Stimulated activated effector memory CD8-positive, alpha-beta T cell treated with anti-CD3 and anti-CD28 coated beads, Interleukin-12 subunit alpha, Interleukin-12 subunit beta, amount 100 ng/mL, for 72 hours (primary cell): ENCODE measurements at places on chromosomes 16 and 17.

- no peak for DNase-seq
These were observed 10.1 kb upstream of the ACSM2A start for GRCh38 chr16:20441191-20441590.

- DNase-seq: no peak
These were observed 47.9 kb upstream of the NKD1 start for GRCh38 chr16:50500171-50500874.

GRCh38 chr16:2056681-2057407, 9.1 kb downstream of the TSC2 start:
- DNase-seq: no peak

GRCh38 chr16:78607465-78607864, 508.0 kb downstream of the WWOX start:
- no peak for DNase-seq

DNA sequence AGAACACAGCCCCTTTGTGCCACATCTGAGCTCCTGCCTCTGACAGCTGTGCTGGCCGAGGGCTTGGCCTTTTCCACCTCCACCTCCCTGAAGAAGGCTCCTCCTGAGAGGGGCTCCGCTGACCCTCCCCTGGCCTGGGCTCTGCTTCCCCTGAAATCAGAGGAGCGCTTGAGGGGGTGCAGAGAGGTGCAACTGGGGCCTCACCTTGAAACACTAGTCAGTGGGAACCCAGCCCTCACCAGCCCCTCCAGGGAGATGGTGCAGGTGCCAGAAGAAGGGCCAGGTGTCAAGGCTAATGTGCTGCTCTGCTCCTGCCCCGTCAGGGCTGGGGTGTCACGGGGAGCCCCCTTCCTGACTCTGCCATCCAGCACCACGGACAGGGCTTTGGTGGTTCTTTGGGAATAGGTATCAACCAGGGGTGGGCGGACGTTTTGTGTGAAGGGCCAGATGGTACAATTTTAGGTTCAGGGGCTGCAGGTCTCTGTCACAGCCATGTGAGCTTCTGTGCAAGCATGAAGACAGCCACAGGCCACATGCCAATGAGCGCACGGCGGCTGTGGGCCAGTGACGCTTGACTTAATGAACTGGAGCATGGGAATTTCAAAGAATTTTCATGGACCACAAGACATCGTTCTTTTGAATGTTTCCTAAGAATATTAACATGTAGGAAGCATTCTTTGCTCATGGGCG, 2.1 kb upstream of the ZG16B start:
- DNase-seq: no peak

- peak; percentile 69 for DNase-seq
These were observed 943 bp downstream of the CNTROB start for GRCh38 chr17:7932949-7933348.

- DNase-seq: no peak
These were observed 13.4 kb upstream of the IRF8 start for GRCh38 chr16:85885537-85885936.

GRCh38 chr17:69856946-69857345, 218.1 kb upstream of the KCNJ16 start:
- DNase-seq: no peak

DNA sequence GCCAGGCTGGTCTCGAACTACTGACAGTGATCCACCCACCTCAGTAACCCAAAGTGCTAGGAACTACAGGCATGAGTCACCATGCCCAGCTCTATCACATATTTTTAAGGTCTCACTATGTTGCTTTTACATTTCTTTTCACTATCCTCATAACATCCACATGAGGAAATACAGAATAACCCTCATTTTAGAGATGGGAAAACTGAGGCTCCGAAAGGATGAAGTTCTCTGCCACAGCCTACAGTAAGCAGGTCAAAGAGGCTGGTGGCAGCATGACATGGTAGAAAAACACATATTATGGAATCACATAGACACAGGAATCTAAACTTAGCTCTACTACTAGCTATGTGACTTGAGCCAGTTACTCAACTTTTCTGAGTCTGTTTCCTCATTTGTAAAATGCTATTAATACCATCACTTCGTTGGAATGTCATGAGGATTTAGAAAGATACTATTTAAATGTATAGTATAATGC, 32.2 kb downstream of the APPBP2 start:
- DNase-seq: no peak

DNA sequence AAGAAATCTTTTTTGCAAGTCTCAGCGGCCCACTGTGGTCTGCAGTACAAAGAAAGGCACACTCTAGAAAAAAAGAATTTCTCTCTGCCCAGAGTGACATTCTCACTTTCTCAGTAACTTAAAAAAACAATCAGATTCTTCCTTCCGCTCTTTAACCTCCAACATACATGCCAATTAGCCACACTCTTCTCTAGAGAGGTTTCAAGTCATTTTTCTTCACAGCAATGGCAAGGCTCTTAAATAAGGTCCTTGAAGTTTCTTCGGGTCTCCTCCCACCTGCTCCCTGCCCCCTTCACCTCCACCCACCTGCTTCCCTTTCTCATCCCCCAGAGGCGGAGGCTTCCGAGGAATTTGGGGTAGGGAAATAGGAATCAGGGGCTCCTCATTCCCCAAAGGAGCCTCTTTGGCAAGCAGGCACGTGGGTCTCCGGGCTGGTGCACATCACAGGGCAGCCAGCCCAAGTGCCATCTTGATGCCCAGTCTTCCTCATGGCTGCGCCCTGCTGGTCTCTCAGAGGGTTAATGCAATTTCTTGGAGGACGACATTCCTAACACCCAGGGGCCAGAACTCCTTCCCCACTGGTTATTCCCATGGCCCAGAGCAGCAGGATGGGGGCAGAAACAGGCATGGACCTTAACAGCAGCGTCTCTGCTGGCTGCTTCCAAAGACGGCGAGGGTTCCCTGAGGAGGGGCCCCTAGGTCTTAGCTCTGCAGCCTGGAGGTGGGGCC, 855 bp upstream of the MEOX1 start:
- DNase-seq: no peak

- DNase-seq: no peak
These were observed 432 bp upstream of the SLC46A1 start for GRCh38 chr17:28406473-28406814.

DNA sequence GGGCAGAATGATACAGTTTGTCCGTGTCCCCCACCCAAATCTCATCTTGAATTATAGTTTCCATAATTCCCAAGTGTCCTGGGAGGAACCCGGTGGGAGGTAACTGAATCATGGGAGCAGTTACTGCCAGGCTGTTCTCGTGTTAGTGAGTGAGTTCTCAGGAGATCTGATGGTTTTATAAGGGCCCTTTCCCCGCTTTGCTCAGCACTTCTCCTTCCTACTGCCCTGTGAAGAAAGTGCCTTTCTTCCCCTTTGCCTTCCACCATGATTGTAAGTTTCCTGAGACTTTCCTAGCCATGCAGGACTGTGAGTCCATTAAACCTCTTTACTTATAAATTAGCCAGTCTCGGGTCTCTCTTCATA, 28.9 kb upstream of the SEC14L1 start:
- no peak for DNase-seq

- DNase-seq: no peak
These were observed 23.6 kb upstream of the ENPP7 start for GRCh38 chr17:79706931-79707850.

- no peak for DNase-seq
These were observed 9.8 kb upstream of the MED9 start for GRCh38 chr17:17467016-17467415.

DNA sequence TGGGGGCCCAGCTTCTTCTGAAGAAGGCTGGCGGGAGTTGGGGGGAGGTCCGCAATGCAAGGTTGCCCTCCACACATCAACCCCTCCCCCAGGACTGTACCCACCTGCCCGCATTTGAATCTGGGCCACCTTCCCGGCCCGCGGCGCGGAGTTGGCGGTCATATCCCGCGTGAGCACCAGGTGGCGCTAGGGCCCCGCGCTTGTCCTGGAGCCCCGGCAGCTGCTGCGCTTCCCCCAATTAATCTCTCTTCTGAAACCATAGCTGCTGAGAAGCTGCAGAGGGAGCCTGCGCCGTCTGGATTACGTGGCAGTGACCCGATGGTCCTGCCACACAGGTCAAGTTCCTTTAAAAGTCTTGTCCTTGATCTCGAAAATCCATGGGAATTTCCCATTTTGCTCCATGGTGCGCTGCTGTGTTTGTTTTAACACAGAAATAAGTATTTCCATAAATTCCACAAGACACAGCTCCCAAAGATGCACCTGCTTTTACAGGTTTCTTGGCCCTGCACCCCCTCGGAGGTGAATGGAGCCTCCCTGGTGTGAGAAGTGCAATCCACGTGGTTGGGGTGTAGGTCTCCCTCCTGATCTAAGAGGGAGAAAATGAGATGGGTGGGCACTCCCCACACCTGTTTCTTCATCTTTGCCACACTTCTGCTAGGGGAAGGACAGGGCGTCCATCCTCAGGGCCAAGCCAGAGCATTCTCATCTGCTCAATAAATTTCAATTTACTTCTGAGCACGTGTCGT, 22.1 kb downstream of the COX4I1 start:
- DNase-seq: peak; percentile 87

- no peak for DNase-seq
These were observed 9.7 kb downstream of the RHBDL3 start for GRCh38 chr17:32275060-32276042.

GRCh38 chr16:66360624-66361324, 5.7 kb upstream of the CDH5 start:
- no peak for DNase-seq

GRCh38 chr17:36523113-36523512, 11.6 kb downstream of the MYO19 start:
- DNase-seq: no peak

DNA sequence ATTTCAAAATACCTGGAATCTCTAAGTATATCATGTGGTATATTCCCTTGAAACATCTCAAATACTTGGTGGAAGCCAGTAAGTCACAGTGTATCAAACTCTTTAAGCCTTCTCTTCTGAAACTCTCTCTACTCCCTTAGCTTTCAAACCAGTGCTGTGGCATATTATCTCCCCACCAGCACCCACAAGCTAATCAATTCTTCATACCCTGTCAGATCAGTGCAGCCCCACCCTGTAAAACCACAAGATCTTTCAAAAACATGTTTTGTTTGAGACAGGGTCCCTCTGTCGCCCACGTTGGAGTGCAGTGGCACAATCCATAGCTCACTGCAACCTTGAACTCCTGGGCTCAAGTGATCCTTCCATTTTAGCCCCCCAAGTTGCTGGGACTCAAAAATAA, 91.6 kb upstream of the C17orf78 start:
- no peak for DNase-seq

DNA sequence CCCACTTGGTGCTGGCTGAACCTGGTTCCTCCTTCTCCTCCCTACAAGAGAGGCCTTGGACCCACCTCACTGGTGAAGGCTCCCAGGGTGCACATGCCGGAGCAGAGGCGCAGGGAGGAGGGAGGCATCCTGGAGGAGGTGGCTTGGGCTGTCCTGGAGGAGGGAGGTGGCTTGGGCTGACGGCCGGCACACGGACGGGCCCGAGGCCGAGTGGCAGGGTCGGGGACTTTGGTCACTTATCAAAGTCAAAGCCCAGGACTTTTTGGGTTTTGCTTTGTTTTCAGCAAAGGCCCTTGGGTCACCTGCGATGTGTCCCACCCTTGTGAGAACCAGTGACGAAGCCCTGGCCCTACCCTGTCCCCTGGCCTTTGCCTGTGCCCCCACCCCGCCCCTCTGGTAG, 28.5 kb downstream of the ENDOV start:
- DNase-seq: no peak

DNA sequence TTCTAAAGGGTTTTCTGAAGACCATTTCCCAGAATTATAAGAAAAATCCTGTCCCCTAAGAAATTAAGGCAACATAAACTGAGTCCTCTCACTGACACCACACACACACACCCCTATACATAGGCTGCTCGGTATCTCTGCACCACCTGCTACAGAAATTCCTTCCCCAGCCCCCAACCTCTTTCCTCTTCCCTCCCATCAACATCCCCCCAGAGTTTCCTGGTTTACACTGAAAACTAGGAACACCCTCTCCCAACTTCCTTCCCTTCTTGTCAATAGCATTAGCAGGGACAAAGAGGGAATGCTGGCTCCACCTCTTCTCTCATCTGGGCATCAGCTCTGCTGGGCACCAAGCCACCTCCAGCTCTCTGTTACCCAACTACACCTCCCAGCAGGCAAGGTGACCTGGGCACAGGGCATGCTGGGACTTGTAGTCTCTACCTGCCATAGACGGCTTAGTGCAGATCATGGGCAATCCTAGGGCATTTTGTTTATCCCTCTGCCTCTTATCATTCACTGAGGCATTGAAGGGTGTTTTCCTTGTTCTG, 15.7 kb downstream of the CAVIN1 start:
- no peak for DNase-seq

- no peak for DNase-seq
These were observed 38.4 kb downstream of the CFDP1 start for GRCh38 chr16:75394941-75395340.

GRCh38 chr17:6901086-6901485, 69.6 kb upstream of the TEKT1 start:
- DNase-seq: no peak

DNA sequence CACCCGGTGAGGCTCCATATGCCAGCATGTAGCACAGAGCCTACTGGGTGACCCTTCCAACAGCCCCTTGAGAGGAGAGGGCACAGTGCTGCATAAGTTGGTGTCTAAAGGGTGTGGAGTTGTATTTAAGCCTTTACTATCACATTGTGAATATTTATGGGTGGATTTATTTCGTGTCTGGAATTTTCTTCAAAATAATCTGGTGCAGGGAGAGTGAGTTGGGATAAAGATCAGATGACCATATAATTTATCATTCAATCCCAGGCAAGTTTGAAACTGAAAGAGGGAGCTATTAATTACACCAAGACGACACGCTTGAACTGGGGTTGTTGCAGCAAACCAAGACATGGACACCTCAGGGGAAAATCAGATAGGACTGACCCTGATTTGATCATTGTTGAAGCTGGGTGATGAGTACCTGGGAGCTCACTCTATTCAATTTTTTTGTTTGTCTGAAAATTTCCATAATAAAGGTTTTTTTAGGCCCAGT, 42.2 kb downstream of the LDHD start:
- no peak for DNase-seq

DNA sequence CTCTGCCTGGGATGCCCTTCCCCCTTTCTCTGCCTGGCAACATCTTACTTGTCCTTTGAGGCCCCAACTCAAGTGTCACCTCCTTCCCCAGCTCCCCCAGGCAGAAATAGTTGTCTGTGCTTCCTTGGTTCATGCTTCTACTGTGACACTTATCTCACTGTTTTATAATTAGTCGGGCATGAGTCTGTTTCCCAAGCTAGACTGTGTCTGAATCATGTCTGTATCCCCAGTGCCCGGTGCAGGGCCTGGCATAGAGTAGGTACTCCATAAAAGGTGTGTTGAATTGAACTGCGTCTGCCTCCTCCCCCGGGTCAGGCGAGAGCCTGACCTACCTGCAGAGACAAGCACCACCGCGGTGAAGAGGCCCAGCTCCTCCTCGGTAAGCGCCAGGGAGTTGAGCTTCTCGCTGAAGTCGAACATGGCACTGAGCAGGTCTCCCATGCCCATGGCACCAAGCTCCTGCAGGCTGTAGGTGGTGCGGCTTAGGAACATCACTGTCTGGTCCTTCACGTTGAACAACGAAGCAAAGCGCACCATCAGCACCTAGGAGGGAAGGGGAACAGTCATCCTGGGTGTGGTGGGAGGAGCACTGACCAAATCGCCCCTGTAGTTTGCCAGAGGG, 6.7 kb downstream of the NR1D1 start:
- no peak for DNase-seq

- DNase-seq: no peak
These were observed 23.9 kb upstream of the CCL1 start for GRCh38 chr17:34386697-34387550.
